ENCODE measurements at places on chromosomes 6 and 20.

DNA sequence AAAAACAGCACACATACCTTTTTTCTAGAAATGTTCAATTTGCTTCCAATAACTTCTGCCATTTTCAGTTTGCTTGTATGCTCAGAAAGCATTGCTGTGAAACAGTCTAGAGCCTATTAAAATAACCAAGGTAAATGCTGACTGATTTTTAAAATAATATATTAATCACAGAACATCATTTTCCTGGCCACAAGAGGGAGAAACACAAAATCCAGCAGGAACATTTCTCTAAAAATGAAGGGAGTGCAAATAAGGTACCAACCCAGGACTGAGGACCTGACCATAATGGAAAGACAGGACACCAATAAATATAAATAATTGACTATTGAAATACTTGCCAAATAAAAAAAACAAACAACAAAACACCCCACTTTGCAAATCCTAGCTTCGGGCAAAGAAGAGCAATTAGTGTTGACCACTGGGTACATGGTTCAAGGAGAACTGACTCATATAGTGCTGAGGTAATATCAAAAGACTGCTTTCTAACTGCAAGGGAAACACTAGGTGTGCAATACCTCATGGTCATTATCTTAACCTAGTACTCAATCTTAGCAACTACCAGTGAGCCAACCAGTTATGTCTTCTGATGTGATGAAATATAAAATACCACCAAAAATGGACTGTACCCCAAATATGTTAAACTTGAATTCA, 42.9 kb downstream of the MDN1 start:
- no peak for DNase-seq

GRCh38 chr20:46872328-46873211, 22.1 kb upstream of the EYA2 start:
- no peak for DNase-seq

- no peak for DNase-seq
These were observed 14.4 kb downstream of the EXOC2 start for GRCh38 chr6:678520-678919.

GRCh38 chr6:70198785-70199184, 104.1 kb downstream of the COL9A1 start:
- DNase-seq, result no peak

DNA sequence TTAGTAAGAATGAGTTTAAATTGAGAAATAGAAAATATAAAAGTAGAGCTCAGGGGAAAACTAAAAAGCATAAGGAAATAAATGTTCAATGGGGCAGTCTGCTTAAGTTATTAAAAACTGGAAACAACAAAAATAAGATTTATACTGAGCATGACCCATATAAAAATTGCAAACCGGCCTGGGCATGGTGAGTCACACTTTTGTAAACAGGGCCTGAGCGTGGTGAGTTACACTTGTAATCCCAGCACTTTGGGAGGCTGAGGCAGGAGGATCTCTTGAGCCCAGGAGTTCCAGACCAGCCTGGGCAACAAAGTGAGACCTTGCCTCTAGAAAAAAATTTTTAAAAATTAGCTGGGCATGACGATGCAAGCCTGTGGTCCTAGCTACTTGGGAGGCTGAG, 74.6 kb downstream of the TMEM244 start:
- peak; percentile 24 for DNase-seq

DNA sequence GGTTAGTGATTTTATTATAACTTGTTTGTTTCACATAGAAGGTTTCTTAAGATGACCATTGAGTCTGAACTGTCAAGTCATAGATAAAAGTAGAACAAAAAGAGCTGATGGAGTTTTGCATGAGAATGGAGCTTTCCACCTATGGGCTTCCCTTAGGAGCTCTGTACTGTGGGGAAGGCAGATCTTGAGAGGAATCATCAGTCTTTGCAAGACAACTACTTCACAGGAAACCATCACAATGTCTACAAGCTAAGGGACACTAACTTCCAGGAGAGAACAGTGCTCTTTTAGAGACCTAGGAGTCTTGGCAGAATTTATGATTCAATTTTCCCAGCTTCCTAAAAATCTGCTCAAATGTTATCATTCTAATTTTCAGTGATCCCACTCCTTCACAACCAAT, 78.2 kb downstream of the FBXO5 start:
- no peak for DNase-seq

DNA sequence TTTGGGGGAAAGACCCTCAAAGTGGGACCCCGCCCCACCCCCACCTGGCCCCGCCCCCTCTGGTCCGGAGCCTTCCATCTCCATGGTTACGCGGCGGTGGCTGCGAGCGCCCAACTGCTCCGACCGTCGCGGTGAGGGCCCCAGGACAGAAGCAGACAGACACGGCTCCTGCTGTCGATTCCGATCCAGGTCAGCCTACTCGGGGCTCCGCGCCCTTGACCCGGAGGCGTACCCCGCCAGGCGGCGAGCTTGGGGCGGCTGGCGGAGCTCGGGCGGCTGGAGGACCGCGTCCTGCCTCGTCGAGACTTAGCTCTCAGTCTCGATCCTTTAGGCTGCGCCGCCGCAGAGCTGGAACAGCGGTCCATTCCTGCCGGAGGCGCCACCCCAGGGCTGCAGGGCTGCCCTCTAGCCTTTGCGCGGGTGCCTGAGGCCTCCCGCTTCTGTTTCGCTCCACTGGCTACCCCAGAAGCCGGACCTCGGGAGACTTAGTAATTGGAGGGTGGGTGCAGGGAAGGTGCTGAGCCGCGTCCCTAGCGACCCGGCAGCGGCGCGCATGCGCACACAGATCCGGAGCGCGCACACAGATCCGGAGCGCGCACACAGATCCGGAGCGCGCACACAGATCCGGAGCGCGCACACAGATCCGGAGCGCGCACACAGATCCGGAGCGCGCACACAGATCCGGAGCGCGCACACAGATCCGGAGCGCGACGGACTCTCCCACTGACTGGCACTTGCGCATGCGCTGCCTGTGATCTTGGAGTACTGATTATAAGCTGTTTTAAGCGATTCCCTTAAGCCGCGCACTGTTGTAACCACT, at the start of gene CFAP206:
TSS of gene CFAP206 (plus strand) at position 72 of the 820 bp plus-strand sequence. CDS start 1,868 bp downstream, outside the sequence.
- DNase-seq, result peak; percentile 79

- DNase-seq, result no peak
These were observed 51.2 kb downstream of the CRYBG1 start for GRCh38 chr6:106411643-106412200.

- DNase-seq, result no peak
These were observed 769.2 kb upstream of the DEFB115 start for GRCh38 chr20:30487947-30488926.

DNA sequence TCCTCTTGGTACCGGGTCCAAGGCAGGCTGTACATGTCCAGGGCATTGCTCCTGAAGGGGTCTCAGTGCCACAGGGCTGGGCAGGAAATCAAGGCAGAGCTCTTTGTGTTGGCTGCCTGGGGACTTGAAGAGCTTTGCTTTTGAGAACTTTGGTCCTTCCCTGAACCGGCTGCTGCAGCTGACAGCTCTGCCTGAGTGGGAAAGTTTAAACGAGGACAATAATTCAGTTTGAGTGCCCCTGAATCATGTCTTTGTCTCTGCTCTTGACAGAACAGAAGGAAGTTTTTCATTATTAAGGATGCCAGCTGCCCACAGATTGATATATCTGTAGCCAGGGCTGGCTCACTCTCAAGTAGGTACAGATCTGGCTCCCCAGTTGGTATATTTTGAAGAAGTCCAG, 56.1 kb downstream of the ANKRD6 start:
- no peak for DNase-seq

Measured in fibroblast of skin of back (primary cell).